CD4-positive, alpha-beta T cell treated with Interleukin-4 for 1 hour (primary cell): ENCODE measurements at places on chromosomes 4 and X.

GRCh38 chr4:150297861-150298474, 219.7 kb downstream of the DCLK2 start:
- peak; percentile 36 for DNase-seq

- DNase-seq = no peak
These were observed 12.9 kb downstream of the PPP2R3B start for GRCh38 chrX:373641-374471.

DNA sequence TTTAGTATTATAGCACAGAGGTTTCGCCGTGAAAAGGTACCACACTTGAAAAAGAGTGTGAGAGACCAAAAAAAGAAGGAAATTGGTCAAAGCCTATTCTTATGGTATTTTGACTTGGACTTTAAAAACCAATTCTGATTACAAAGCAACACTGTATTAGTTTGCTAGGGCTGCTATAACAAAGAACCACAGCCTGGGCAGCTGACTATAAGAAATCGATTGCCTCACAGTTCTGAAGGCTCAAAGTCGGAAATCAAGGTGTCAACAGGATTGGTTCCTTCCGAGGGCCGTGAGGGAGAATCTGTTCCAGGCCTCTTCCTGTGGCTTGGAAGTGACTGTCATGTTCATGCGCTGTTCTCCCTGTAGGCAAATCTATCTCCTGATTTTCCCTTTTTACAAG, 17.9 kb downstream of the DAPP1 start:
- DNase-seq = no peak

GRCh38 chr4:151344948-151345347, 19.5 kb upstream of the SH3D19 start:
- DNase-seq = no peak

GRCh38 chr4:138674209-138674608, 341.4 kb upstream of the NOCT start:
- DNase-seq = no peak

DNA sequence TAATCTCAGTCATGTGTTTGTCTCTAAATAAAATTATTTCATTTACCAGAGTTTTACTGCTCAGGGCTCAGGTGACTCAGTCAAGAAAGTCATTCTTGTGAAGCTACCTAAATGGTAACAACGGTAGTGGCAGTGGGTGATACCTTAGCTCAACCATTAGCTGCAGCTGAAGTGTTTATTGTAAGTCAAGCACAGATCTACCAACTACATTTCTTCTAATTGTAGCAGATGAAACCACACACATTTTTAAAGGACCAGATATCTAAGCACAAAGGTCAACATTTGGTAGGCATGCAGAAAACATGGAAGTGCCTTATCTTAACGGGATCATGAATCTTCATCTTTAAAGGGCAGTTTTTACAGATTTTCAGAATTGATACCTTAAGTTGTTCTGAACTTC, 79.1 kb downstream of the FAT4 start:
- DNase-seq = no peak

GRCh38 chr4:6574747-6575502, at the start of gene MAN2B2:
MAN2B2 (plus strand) TSS chr4:6575189; CDS start chr4:6575211, 22 bp downstream.
- peak; percentile 77 for DNase-seq

- DNase-seq = peak; percentile 70
These were observed 25.1 kb downstream of the XIAP start for GRCh38 chrX:123884809-123885408.

DNA sequence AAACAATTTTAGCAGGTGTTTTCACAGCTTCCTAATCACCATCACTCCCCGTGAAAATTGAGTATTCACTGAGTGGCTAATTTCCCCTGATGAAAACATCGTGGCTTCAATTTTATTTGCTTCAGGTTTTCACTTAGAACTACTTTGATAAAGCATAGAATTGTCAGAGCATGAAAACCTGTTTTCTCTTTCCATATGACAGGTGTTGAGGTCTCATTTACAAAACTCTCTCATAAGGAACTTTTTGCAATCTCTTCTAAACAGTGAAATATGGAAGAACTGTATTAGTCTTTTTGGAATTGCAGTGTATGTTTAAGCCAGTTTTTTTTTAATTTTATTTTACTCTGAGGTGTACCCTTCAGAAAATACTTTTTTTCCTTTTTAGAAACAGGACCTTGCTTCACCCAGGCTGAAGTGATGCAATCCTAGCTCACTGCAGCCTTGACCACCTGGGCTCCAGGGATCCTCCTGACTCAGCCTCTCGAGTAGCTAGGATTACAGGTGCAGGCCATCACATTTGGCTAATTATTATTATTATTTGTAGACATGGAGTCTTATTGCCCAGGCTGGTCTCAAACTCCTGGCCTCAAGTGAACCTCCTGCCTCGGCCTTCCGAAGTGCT, 111.2 kb upstream of the RAPGEF2 start:
- DNase-seq = no peak

DNA sequence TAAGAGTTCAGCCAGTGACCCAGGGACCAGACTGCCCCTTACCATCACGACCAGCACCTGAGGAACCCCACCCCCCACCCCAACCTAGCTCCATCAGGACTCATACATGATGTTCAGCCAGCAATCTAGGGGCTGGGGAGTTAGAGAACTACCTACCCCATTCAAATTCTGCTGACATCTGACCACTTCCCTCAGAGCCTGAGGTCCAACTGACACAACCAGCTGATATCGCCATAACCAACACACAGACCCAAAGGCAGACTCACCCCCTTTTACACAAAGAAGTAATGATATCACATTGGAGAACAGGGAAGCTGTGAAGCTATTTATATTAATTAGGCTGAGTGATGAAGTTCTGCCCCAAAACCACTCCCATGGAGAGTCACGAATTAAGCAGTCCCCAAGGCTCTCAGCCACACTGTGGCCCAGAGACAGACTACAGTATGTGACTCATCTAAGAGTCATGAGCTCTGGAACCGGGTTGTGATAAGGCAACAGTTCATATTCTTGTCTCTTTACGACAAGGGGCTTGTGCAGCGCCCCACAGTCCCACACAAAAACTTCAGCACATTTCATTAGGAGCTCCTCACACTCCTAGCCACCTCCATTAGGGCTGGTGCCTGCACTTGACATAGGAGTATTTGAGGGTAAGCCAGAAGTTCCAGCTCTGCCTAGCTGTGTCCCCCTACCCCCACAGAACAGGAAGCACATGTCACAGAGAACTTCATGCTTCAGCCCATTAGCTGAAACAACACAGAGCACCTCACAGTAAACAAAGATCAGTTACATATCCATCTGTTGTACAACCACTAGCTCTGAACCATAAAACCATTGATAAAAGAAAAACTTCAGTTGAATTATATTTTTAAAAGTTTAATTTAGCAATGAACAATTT, 184.7 kb upstream of the ZCCHC13 start:
- no peak for DNase-seq

DNA sequence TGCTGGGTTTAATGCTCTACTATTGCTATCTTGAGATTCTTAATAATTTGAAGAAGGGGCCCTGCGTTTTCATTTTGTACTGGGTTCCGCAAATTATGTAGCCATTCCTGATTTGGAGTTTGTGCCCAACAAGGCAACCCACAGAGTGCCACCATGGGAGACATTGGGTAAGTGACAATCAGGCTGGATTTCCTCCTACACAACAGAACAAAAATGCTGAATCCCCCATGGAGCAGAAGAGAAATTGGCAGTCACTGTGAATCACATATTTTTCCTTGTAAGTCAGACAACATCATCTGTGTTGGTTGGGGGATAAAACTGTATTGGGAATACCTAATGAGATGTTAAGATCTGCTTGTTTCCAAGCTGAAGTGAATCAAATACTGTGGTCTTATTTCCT, 80.9 kb downstream of the CNGA2 start:
- DNase-seq = no peak

GRCh38 chr4:150710770-150711375, 128.9 kb downstream of the MAB21L2 start:
- no peak for DNase-seq

DNA sequence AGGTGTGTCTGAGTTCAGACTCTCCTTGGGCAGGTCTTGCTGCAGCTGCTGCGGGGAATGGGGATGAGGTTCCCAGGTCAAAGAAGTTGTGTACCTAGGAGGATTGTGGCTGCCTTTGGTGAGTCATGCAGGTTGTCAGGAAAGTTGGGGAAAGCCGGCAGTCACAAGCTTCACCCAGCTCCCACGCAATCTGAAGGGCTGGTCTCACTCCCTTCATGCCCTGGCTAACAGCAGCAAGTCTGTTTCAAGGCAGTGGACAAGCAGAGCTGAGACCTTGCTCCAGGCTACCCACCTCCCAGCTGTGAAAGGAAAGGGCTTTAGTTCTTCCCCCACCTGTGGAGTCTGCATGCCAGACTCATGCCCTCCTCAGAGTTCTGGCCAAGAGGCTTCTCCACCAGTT, 287.2 kb downstream of the DTHD1 start:
- DNase-seq = no peak

- DNase-seq = peak; percentile 57
These were observed 11.2 kb upstream of the BCOR start for GRCh38 chrX:40108959-40109287.

- no peak for DNase-seq
These were observed 20.1 kb downstream of the ADRA2C start for GRCh38 chr4:3786196-3786869.

GRCh38 chrX:118211891-118212816, 95.5 kb upstream of the KLHL13 start:
- no peak for DNase-seq

DNA sequence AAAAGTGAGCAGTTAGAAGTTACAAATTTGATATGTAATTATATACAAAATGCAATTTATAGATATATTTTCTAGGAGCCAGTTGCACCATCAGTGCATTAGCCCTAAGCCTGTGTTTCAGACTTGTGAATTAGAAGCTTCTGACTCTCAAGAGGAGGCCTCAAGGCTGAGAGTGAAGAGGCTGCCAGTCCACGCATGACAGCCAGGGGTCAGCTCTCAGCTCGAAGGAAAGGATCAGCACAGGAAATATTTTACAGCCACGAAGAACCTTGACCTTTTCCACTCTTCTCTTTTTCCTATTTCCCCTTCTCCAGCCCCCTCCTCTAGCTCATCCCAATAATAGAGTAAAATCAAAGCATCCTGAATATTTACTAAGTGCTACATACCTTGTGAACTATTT, 642.4 kb downstream of the TRIML1 start:
- no peak for DNase-seq

- no peak for DNase-seq
These were observed 68.9 kb upstream of the MND1 start for GRCh38 chr4:153275380-153276276.

DNA sequence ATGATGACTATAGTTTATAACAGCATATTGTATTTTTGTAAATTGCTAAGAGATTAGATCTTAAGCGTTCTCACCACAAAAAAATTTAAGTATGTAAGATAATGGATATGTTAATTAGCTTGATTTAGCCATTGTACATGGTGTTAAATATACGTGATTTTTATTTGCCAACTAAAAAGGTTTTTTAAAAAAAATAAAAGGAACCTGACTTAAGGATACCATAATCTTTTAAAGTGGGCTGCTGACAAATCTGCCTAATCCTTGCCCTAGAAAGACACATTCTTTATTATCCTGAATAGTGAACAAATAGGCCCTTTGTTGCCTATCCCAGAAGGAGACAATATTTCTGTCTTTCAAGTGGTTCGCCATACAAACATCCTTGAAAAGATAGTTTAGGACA, 94.6 kb upstream of the FAM47C start:
- DNase-seq = no peak

GRCh38 chr4:48489683-48490011, 405 bp upstream of the ZAR1 start:
- DNase-seq = no peak
